ENCODE measurements at places on chromosomes 7 and 10.

DNA sequence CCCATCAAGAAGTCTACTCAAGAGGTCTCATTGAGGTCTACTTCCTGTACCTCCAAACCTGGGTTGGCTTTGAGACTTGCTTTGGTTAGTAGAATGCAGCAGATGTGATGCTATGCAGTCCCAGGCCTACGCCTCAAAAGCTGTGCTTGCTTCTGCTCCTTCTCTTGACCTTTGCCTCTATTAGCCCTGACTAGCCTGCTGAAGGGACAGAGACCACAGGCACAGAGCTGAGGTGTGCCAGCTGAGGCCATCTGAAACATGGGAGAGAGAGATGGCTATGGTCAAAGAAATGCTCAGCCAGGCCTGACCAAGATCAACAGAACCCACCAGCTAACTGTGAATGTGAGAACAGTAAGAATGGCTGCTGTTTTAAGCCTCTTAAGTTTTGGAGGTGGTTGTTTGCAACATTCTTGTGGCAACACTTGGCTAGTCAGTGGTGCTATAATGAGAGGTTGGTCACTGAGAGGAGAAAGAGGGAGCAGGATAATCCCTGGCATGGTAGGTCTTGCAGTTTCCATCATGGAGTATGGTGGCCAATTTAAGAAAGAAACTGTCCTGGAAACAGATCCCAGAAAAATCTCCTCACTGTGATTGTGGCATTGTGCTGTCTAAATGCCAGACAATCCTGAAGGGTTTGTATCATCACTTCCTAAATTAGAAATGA is 176.1 kb upstream of the PHYHIPL start:
- no peak for DNase-seq

- DNase-seq, result no peak
Measured at GRCh38 chr7:117810642-117811512, 62.4 kb downstream of the CTTNBP2 start.

DNA sequence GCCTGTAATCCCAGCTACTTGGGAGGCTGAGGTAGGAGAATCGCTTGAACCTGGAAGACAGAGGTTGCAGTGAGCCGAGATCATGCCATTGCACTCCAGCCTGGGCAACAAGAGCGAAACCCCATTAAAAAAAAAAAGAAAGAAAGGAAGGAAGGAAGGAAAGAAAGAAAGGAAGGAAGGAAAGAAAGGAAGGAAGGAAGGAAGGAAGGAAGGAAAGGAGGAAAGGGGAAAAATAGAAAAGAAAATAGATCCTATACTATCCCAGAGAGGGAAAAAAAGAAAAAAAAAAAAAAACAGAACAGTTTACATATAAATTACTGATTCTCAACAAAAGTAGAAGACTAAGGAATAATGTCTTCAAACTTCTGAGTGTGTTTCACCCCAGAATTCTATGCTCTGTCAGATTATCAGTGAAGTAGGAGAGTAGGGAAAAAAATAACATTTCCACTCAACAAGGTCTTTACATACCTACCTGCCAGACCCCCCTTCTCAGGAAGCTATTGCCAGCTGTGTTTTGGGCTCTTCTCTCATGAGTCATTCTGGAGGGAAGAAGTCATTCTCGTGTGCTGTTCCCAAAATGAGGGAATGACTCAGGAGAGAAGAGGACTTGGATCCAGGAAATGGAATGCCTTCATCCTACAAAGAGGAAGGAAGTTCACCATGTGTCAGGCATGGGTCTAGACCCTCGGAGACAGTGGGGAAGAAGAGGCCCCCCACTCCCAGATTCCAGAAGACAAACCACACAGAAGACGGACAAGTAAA is 20.9 kb downstream of the RGS10 start:
- DNase-seq, result no peak

DNA sequence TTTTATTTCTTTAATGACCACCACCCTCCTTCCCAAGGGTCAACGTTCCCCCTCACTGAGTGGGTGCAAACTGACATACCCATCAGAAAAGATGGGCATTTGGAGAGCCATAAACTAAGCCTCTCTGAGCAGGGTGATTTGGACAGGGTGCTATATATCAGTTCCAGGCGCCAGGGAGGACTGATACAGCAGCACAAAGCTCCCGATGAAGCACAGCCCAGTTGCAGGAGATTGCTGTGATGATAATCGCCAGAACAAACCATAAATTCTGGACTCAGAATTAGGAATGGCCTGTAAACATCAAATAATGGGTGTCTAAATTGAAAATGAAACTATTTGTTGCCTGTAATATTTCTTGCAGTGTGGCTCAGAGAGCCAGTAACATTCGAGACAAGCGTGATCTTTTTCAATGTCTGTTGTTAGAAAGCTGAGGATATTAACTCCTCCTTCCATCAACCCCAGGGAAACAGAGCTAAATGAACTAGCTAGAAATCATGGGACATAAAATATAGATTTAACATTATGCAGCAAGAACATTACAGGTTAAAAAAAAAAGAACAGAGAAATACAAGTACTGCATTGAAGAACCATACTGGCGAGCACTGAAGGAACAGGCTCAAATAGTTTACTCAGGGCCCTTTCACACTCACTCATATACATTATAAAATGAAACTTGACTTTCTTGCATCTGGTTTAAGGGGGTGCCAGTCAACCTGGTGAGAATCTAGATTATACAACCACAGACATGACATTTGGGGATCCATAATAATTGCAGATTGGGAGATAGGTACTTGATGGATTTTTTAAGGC is 137.5 kb upstream of the LRRTM3 start:
- no peak for DNase-seq

- DNase-seq, result no peak
Measured at GRCh38 chr10:17475661-17476060, 21.3 kb upstream of the ST8SIA6 start.

DNA sequence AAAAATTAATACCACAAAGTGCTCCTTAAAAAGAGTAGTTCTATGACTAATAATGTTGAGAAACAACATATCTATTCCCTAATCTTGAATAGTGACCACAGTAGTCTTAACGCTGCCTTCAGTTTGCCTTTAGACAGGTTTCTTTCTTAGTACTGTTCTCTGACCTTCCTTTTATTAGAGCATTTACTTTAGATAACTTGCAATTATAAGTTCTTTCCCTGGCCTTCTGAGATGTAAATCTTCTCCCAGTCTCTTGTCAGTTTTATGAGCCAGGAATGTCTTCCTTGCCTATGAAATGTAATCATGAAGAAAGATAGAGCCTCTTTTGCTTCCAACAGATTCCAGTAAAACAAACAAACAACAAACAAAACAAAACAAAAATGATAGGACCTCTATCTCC is 1119.8 kb upstream of the LRRTM3 start:
- DNase-seq, result no peak

DNA sequence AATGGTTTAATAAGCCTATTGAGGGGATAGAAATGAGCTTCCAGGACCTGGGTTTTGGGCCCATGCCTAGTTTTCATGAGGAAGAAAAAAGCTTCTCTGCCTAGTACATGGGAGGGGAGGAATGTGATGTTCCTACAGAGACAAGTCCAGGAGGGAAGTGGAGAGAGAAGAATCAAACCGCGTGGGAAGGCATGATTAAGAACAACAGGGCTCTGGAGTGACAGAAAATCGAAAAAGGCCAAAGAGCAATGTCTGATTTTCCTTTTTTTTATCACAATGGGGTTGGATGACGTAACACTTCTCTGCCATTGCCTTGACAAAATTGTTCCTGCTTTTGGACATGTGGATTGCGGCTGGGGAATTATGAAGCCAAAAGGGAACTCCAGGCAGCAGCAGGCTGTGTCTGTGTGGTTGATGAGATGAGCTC is 258.6 kb downstream of the CXCL12 start:
- no peak for DNase-seq

- no peak for DNase-seq
Measured at GRCh38 chr7:7323352-7323751, 141.0 kb downstream of the C1GALT1 start.

DNA sequence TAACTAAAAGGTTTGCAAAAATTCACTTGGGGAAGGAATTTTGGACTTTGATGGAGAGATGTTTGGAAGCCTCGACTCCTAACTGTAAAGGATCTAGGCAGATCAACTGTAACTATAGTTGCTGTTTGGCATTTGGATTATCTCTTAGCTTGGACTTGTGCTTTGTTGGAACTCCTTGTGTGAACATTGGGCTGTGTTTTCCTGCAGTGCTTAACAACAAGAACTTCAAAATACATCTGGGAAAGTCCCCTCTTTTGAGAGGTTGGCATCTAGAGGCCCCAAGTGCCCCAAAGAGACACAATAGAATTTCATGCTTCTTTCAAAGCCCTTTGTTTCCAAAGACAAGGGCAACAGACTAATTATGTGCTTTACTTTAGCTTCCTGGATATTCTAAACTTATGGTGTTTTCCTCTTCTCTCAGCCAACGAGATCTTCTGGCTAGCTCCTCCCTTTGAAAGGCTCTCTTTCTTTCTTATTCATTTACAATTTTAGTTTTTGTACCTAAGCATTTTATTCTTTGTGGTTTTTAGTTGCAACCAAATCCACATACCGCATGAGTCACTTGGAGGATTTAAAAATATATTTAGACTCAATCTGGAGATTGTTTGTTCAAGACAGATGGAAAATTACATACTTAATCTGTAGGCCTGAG is 11.6 kb downstream of the ABCA13 start:
- peak; percentile 12 for DNase-seq

DNA sequence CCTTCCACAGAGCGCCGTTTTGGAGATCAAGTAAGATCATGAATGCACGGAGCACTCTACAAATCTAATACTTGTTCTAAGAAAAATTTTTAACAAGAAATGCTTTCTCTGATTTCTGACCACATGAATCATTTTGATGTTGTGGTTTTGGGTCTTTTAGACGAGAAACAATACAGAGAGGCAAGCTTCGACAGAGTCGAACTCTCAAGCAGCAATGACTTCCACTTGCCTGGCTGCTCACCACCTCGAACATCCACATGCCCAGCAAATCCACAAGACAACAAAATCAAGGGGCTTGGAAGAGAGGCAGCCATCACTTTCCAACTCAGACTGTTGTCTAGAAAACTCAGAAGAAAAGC is 69.4 kb upstream of the GSDME start:
- DNase-seq, result no peak

- no peak for DNase-seq
Measured at GRCh38 chr7:31761646-31762045, 74.6 kb downstream of the PPP1R17 start.

DNA sequence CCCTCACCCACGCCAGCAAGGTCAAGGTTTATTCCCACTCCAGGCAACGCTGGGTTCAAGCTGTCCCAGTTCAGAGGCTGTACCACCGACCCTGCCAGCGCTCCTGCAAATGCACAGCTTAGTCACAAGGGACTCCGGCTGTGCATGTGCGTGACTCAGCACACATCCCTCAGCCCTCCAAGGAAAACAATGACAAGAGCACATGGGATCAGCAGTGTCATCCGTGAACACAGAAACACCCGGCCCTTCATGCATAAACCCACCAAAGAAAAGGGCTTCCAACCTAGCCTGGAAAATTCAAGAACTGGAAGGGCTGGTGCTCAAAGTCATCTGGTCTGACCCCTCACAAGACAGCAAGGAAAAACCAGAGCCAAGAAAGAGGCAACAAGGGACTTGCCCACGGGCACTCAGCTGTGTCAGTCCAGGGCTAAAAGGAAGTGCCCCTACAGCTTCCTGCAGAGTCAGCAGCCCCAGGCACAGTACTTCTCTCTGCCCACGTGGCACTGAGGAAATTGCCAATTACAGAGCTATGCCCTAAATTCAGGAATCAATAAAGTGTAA is 106.1 kb downstream of the KCNMA1 start:
- DNase-seq, result peak; percentile 53

DNA sequence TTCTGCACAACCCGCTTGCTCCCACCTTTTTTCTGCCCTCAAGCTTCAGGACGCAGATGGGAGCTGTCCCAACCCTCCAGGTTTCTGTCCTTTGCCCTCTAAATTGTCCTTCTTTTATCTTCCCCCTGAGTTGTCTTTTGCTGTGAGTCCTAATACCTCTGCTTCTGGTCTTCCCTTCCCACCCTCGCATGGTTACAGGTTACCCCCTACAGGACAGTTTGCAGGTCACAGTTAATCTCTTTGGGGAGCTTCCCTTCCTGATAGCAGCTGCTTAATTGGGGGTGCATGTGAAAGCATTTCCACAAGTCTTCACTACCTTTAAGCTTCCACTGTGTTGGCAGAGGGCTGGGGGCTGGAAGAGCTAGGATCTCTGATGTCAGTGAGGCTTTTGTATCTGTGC is 121.5 kb upstream of the CXCL12 start:
- DNase-seq, result no peak

DNA sequence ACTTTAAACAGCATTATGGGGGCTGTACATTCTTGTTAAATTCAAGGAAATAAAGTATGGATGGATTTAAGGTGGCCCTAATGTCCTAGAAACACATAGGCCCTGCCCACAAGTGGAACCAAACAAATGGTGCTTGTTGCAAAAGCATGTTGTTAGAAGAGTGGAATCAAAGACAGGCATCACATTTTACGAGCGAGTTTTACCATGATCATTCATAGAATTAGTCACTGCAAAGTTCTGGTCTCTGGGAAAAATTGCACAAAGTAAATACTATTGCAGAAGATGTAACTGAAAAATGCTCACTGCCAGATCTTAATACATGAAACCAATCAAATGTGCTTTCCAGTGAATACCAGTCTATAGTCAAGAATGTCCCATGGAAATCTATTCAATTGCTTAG is 677.1 kb downstream of the PARD3 start:
- no peak for DNase-seq

DNA sequence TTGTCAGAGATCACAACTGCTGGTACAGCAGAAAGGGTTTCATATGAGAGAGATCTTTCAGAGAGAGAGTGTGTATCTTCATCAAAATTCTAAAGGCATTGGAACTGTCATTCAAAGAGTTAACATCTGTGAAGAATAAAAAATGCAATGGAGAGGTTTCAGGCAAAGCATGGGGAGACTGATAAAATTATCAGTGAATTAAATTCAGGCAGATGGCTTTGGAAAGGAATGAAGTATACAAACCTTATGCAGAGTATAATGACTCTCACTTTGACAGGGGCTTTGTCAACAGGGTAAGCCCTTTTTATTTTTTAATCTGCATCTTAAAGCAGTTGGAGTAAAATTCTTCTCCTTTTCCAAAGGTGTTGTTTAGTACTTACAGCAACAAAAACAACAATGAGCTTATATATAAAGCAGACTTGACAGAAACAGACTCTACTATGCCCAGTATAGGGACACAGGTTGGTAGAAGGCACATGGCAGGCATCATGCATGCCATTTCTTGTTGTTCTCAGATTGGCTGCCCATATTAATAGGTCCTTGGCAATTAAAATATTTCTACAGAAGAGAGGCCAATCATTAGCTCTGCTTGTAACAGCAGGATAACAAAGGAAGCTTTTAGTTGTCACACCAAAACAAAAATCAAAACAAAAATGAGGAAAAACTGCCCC is 54.9 kb upstream of the NXPH1 start:
- no peak for DNase-seq

DNA sequence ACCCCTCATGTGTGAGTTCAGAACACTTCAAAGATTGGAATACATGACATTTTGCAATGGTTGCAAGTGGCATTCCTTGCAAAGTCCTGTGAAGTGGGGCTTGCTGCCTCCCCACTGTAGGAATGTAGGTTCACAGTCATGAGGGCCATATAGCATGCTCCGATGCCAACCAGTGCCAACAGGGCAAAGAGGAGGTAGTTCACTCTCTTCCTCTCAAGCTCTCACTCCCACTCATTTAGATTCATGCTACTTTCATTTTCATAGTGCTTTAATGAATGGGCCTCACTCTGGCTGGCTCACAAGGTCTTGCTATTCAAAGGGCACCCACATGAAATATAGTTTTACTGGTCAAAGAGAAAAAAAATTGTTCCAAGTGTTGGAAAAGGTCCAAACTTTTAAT is 169.9 kb upstream of the AOAH start:
- DNase-seq, result no peak
